ENCODE measurements at places on chromosomes 3 and 15.
A peak's percentile ranks its signal among the peaks of the same experiment; 100 is the strongest.

GRCh38 chr3:149487598-149488197, 13.2 kb downstream of the TM4SF4 start:
- no peak for DNase-seq

- DNase-seq: no peak
Measured at GRCh38 chr15:77834276-77834990, 201.7 kb upstream of the LINGO1 start.

DNA sequence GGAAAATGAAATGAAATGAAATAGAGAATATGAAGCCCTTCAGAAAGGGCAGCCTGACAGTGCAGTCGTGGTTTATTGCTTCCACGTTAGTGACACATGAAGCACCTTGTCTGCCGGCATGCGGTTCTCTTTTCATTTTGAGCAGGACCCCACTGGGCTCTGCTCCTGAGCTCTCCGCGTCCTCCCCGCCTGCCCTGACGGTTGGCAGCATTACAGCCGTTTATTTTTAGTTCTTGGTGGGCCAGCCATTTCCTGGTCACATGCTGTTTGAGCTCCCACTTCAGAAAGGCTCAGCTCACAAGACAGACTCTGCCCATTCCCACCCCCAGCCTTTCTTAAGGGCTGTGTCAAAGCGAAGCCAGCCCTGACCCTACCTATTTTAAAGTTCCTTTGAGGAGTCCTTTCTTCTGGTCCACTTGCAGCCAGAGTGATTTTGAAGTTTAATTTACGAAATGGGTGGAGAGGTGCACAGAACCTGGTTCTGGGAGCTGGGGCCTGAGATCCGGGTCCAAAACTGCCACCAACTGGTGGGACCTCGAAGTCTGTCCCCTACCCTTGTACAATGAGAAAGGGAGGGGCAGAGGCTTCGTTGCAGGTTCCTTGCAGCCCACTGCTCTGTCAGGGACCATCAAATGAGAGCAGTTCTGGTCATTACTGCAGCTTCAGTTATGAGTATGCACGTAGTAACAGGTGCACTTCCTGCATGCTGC, 60.1 kb downstream of the MGLL start:
- peak; percentile 3 for DNase-seq

- no peak for DNase-seq
Measured at GRCh38 chr15:73746883-73747282, 6.3 kb downstream of the INSYN1 start.

GRCh38 chr3:52636673-52637072, 49.0 kb downstream of the PBRM1 start:
- DNase-seq: no peak

DNA sequence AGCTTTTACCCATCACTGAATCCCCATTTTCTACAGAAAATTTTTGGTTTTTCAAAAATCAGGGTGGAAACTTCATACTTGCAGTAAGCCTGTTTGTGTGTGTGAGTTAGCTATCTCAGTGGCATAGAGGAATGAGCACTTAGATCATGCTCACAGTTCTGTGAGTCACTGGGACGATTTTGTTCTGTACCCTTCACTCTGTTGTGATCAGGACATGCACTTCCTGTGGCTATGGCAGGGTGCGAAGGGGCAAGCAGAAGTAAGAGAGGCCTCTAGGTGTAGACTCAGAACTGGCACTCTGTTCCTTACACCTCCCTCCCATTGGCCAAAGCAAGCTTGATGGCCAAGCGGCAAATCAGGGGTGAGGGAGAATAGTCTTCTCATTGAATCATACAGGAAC, 11.6 kb downstream of the NIPA2 start:
- DNase-seq: no peak

- DNase-seq: no peak
Measured at GRCh38 chr3:127200086-127200691, 7.3 kb downstream of the PRR23E start.

GRCh38 chr3:141390747-141391146, 22.4 kb downstream of the ZBTB38 start:
- no peak for DNase-seq

DNA sequence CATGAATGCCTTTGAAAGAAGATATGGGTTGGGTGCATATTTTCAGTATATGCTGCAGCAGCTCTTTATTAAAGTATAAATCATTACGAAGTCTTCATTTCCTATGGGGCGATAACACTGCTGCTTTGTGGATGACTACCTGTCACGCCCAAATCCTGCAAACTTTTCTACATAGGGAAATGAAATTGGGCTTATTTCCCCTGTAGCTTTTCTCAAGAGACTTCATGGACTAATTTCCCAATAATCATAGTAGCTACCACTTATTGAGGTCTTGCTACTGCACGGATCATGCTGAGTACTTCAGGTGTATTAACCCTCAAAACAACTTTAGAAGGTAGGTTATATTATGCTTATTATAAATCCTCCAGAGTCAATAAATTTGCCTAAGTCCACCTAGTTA, 8.0 kb downstream of the TGFBR2 start:
- no peak for DNase-seq

DNA sequence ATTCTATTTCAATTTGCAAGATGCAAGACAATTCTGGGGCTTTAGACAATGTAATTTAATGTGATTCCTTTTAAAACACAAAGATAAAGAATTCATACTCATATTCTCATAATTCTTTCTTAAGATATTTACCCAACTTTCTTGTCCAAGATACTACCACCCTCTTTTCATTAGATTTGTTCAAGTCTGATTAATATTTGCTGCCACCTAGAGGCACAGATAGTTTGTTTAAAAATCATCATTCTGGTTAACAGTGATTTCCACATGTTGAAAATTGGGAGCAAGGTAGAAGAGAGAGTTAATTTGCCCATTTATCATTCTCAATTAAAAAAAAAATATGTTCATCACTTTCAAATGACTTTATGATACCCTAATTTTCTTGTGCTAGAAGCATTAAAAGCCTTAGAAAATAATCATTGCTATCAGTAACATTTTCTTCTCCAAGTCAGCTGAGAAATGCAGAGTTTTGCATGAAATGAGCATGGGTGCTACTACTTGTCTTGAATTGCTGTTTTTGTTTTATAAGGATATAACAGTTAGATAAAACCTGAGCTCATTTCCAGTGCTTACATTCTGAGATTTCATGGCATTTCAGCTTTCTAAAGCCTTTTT, 11.6 kb downstream of the TAMM41 start:
- DNase-seq: no peak

- no peak for DNase-seq
Measured at GRCh38 chr3:4849739-4850138, 129.5 kb upstream of the BHLHE40 start.

- DNase-seq: no peak
Measured at GRCh38 chr3:70342149-70342548, 29.7 kb upstream of the MDFIC2 start.

GRCh38 chr15:67137319-67137718, 71.9 kb downstream of the SMAD3 start:
- DNase-seq: peak; percentile 27

DNA sequence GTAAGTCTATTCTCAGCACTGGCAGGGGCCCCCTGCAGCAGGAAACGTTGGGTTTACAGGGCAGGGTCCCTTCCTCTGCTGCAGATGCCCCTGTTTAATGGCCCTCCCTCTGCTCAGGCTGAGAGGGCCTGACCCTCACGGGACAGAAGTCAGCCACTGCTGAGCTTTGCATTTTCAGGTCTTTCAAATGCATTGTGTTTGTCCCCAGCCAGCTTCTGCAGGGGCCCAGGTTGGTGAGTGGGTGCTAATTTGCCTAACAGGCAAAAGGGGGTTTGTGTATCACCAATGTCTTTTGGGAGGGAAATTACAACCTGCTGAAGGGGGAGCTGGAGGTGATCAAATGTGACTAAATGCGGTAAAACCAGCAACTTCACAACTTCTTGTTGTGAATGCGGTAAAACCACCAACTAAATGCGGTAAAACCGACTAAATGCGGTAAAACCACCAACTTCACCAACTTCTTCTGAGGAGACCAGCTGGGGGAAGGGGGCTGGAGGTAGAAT, 44.8 kb upstream of the UBE2E1 start:
- peak; percentile 3 for DNase-seq

GRCh38 chr3:190086191-190086590, 34.5 kb downstream of the P3H2 start:
- no peak for DNase-seq

DNA sequence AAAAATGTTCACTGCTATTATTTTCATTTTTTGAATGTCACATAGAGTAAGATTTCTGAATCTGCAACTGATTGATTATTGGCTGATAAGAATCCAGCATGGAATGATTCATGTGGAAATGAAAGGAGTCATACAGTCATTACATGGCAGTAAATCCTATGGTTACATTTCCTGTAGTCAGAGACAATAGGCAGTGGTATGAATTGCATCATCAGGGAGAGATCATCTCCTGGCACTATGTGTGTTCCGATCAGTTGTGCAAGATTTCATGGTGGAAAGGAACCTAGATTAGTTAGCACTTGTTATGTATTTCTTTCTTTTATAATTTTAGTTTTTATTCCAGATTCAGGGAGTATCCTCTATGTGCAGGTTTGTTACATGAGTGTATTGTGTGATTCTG, 38.8 kb downstream of the SLC12A1 start:
- DNase-seq: no peak

DNA sequence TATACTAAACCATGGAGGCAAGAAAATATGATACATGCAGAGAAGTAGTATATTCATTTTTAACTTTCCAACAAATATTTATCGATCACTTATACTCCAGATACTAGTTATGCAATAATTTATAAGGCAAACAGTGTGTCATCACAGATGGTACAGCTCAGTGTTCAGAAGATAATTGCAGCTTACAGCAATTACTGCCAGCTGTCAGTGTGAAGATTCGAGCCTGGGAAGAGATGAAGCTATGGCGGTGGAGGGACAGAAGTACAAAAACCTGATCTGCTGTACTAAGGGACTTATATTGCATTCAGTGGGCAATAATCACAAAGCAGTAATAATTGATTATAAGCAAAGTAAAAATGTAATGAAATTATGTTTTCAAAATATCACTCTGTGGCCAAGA, 170.6 kb upstream of the EPHA3 start:
- DNase-seq: no peak

DNA sequence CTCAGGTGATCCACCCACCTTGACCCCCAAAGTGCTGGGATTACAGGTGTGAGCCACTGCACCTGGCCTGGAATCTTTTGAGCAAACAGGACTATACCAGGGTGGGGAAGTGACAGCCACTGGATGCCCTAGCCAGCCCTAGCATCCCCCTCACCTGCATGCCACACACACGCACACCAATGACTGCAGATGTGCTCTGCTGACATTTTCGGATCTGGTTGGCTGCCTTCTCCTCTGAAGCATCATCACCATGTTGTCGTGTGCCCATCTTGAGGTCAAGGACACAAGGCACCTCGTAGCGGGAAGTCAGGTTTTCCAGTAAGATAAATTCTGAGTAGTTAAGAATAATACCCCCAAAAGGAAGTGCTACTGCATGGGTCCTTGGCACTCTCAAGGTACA, 3.7 kb upstream of the NCKIPSD start:
- DNase-seq: no peak

DNA sequence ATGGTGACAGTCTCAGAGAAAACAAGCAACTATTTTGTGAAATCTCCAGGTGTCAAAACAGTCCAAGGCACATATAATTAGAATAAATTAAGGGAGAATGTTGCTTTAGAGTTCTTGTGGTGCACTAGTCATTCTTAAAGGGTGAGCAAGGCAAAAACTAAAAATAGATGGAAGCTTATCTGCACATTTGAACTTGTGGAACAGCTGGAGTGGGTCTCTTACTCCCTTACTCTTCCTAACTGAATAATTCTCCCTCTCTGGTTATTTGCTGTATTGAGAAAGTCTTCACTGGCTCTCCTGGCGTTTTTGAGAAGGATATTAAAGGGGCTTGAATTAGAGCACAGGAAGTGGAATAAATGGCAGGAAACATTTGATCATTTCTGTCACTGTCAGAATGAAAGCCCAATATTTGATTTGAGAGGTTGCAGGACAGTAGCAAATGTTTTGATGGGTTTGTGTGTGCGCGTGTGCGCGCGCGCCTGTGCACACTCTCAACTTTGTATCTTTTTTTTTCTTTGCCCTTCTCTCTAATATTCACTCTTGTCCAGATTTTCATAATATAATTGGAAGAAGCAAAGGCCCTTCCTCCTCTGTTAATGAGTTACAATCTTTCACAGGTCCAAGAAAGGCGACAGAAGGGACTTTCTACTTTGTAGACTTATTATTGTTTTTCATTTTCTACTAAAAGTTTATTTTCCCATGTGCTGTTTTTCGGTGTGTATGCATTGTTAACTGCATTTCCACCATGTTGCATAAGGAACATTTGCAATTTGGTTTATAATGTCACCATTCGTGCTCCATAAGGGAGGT, 40.9 kb downstream of the AKAP13 start:
- DNase-seq: no peak

- DNase-seq: no peak
Measured at GRCh38 chr3:63964681-63965485, 52.7 kb upstream of the SCAANT1 start.

DNA sequence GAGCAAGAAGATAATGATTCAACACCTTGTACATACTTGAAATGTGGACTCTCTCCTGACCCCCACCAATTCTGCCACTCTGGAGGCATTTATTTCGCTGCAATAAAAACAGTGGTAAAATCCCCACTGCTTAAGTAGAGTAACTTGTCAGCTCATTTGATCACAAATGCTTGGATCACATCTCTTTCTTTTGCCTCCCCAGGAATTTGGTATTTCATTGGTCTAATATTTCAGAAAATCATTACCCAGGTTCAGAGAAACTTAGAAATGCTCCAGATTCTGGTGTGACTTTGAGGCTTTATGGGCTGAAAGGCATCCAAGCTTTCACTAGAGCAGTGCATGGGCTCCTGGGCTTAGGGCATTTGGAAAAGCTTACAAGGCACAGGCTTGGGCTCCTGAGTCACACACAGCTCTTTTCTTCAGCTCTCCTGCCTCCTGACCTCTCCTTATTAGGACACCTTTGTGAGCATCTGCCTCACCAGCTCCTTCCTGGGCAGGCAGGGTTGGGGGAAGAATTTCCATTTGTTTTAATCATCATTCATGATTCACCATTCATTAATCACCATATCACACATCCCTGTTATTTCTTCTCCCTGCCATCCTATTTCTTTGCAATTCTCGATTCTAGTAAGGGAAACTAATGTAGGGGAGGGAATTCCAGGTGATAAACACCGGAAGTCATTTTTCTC, 22.5 kb downstream of the CDCP1 start:
- no peak for DNase-seq

- no peak for DNase-seq
Measured at GRCh38 chr3:73449774-73450173, 175.0 kb downstream of the PDZRN3 start.

DNA sequence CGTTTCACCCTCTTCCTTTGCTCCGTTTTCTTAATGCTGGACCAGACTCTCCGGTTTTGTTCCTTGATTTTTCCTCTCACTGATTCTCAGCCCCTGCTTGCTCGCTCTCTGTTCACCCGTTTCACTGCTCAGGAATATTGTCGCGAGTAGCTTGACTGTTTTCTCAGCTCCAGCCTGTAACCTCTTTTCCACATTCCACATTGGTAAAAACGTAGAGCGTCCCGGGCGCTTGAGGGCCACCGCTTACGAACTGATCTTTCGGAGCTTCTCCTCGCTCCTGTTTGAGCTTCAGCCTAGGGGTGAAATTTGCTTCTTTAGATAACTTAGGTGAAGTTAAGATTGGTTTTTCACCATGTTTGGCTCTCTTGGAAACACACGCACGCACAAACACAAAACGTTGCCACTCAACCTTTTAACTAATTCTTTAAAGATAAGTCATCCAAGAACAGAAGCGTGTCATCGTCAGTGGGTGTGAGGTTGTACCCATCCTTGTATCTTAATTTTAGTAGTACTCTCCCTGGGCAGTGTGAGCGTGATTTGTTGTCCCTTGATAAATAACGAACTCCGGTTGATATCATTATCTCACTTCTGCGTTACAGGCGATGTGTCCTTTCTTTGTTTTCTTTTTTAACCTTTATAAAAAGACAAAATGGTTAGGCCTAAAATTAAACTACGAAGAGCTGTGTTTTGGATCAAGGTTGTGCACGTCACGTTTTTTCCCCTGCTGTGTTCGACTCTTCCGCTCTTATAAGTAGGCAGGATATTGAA, 1.0 kb downstream of the PAK2 start:
- peak; percentile 24 for DNase-seq
